Chondrocyte (in vitro differentiated cells): ENCODE measurements at places on chromosomes 11 and 22. TPM values are rescaled to one million over a fixed set of nuclear protein-coding genes. Genes with fewer than 3 reads are reported as not detected.

DNA sequence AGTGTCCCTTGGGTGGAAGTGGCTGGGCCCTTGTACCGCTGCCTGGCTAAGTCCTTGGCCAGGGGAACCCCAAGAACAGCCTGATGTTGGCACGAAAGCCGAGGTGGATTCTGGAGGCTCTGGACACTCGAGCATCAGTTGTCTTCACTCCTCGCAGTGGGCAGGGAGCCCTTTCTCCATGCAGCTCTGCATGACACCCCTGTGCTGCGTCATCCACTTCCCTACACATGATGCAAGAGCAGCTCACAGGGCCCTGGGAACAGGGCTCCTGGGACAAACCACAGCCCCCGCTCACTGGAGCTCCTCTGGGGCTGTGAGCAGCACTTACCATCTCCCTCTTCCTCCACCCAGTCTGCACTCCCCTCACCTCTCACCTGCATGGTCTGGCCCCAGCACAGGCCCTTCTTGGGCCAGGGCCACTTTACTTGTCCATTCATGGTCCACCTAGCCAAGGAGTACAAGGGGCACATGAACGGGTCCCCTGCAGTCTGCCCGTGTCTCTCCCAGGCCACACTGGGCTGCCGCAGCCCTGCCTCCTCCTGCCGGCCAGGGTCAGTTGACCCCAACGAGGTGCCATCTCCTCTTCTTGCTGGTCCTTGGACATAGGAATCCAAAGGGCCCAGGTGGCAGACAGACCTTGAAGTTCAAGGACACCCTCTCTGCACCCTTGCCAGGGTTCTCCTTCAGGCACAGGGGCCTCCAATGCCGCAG lies 66.5 kb downstream of the IGF2 start:
- DNase-seq: no peak

DNA sequence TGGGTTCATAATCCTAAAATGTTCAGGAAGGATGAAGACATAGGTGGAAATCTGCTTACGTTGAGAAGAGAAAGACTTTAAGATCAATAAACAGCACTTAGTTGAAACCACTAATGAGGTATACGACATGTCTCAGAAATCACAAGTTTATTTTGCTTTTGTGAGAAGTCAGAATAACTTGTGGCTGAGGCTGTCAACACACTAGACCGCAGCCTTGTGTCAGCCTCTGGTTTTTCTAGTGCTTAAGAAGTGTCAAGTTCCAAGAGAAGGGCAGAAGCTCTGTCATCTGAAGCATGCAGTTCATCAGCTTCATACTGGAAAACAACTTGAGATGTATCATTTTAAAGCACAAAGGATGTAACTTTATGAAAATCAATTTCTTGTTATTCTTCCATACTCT lies 420.9 kb downstream of the METTL15 start:
- DNase-seq: no peak

- DNase-seq: peak; percentile 32
These were observed 27.1 kb downstream of the KCNQ1OT1 start for GRCh38 chr11:2672553-2673249.

DNA sequence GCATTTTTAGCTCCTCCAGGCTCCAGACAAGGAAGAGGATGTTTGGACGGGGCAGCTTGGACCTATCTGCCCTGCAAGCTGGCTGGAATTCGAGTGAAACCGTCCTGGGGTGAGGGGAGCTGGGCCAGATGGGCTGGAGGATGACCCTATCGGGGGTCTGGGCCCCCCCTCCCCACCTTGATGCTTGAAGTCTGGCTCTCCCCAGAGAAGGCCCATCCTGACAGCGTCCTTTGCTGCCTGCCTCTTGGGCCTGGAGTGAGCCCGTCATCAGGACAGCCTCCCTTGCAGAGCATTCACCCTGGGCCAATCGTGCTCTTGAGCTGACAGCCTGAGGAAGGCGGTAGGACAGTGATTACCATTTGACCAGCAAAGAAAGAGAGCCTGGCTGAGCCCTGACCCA lies 5.3 kb upstream of the PDGFB start:
- no peak for DNase-seq

DNA sequence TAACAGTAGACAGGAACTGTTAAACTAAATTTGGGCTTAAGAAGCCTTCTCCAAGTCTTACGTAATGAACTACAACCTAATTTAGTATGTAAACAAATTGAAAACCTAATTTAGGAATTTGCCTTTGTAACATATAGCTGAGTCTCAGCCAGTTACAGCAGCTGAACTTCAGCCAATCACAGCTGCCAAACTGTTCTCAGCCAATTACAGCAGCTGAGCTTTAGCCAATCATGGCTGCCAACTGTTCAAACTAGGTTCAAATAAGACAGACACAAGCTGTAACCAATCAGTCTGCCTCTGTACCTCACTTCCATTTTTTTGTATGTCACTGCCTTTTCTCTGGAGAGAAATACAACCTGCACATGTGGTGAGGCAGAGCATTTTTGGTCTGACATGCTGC lies 95.0 kb upstream of the CD44 start:
- no peak for DNase-seq

AP5B1 gene
- 13.8 to 14.6 TPM (median 14.1 TPM) in 3 replicates for total RNA-seq

TRMU gene
- total RNA-seq: 26.5 to 39.2 TPM (median 27.3 TPM) in 3 replicates

GTSE1 gene
- 7.2 to 8.2 TPM (median 7.3 TPM) in 3 replicates for total RNA-seq
